ENCODE measurements at places on chromosomes 6 and 20.

GRCh38 chr6:26309731-26310142 lies 55.3 kb upstream of the BTN3A2 start:
- DNase-seq = no peak

- DNase-seq = no peak
Measured at GRCh38 chr6:112227411-112227810, 27.0 kb downstream of the LAMA4 start.

- DNase-seq = no peak
Measured at GRCh38 chr6:5201271-5201670, 59.5 kb downstream of the LYRM4 start.

GRCh38 chr20:47088335-47088734 lies 193.7 kb downstream of the EYA2 start:
- no peak for DNase-seq

DNA sequence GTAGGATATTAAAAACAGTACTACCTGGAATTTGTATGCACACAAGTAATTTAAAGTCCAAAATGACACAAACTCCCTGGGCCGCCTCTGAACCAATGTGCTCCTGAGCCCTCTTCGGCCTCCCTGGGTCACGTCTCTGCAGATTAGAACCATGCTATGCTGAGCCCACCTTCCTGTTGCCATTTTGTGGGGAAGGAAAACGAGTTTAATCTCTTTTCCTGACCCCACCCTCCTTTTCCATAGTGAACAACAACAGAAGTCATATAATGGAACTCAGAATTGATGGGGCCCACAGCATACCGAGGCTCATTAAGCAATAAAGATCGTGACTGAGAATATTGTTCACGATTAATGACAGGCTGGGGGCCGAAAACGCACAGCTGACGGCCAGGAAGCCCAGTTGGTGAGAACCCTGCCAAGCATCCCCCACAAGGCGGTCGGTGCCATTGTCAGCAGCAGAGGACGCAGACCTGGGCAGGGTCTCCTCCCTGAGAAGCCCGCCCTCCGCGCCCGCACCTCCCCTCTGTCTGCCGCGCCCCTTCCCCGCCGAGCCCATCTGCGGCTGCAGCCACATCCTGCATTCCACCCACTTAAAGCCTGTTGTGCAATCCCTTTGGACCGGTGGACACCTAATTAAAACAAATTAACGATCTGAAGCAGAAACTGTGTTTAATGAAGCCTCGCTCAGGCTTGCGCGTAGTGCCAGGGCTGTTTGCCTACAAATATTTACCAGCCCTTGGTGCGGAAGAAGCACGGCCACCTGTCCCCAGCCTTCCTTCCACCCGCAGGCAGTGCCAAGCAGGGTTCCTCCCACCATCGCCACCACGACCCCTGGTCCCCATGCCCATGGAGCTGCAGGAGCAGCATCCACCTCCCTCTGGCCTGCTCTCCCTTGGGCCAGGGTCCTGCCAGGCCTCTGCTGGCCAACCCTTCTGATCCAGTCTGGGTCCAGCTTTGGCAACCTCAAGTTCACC lies 68.1 kb downstream of the DLL1 start:
- no peak for DNase-seq

DNA sequence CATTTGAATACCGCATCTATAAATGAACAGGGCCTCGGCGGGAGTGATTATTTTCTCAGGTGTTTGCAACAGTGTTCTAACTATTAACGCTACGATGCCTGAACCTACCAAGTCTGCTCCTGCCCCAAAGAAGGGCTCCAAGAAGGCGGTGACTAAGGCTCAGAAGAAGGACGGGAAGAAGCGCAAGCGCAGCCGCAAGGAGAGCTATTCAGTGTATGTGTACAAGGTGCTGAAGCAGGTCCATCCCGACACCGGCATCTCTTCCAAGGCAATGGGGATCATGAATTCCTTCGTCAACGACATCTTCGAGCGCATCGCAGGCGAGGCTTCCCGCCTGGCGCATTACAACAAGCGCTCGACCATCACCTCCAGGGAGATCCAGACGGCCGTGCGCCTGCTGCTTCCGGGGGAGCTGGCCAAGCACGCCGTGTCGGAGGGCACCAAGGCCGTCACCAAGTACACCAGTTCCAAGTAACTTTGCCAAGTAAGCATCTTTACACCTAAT lies 70.9 kb downstream of the HFE start:
- DNase-seq = peak; percentile 69

DNA sequence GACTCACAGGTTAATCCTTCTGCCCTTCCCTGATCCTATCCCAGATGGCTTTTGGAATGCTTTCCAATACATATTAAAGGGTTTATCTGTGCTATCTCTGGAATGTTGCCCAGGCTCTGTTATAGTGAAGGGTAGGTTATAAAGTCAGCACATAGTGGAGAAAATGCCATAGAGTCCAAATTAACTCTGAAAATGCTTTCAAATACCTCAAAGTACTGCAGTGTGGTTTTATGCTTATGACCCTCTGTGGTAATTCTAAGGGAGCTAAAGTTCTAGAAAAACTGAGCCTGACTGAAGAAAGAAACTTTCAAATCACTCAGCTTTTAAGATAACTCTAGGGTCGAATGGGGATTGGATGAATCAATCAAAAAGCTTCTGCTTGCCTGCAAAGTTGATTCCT lies 159.8 kb downstream of the PLCB1 start:
- DNase-seq = no peak

GRCh38 chr6:100101644-100102043 lies 107.6 kb upstream of the MCHR2 start:
- DNase-seq = no peak

DNA sequence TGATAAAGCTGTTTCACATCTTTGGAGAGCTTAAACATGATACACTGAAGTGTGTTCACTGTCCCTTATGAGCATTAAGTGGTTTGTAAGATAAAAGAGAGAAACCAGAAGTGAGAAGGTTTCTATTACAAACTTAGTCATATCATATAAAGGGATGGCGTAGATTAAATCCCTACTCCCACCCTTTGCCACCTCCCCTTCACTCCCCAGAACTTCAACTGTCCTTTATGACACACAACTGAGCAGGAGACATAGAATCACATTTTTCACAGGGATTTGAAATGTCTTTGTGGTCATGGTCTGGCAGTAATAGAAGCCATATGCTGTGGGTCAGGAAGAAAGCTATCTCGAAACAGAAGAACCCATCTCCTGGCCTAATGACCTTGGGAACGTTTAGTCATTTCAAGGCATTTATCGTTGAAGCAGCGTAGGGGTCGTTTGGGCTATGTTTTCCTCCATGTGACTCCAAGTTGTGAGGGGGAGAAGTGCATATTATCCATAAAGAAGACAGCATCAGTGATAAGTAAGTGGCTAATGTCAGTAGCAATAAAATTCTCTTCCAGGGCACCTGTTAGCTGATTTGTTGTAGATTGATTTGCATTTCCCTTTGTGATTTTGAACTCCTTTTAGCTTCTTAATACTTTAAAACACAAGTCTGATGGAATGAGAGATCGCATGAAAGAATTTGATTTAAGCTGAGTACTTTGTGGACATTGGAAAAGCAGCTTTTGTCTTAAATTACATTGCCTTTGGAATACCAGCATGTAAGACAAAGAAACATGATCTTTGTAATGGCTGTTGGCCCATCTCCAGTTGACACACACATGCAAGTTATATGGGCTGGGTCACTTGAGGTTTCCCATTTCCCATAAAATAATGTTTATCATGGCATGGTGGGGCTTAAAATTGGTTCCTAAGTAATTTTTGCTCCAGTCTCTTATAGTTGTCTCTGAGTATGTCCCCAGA lies 501.5 kb upstream of the FLRT3 start:
- no peak for DNase-seq

DNA sequence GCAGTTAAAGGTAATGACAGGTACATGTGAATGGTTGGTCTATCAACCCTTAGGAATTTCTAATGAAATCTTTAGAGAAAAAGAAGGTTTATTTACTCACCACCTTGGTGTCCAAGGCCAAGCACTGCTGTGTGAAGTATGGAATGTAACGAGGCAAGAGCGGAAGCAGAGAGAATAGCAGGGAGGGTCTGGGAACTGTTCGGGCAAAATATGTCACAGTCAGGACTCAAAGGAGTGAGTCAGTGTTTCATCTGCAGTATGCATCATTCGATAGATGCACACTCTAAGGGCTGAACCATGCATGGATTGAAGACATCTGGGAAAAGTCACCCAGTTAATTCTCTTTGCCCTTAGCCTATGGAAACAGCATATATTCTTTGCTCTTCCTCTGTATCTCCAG lies 33.2 kb downstream of the ADGRF5 start:
- no peak for DNase-seq

DNA sequence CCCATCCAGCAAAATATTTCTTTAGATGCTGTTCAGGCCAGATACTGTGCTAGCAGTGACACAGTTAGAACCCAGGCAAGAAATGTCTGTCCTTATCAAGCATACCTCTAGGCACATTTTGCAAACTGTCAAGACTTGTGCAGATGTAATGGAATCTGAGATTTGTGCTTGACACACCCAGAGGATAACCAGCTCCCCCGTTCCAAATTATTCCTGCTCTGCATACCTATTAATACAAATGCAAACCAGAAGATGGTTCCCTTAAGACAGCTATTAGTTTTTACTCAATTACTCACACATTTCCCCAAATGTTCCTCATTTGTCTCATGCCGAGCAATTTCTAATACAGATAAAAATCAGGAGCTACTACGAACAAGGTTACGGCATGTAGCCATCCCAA lies 40.4 kb downstream of the ATXN1 start:
- no peak for DNase-seq

GRCh38 chr20:46720776-46721425 lies 11.5 kb downstream of the SLC2A10 start:
- no peak for DNase-seq

DNA sequence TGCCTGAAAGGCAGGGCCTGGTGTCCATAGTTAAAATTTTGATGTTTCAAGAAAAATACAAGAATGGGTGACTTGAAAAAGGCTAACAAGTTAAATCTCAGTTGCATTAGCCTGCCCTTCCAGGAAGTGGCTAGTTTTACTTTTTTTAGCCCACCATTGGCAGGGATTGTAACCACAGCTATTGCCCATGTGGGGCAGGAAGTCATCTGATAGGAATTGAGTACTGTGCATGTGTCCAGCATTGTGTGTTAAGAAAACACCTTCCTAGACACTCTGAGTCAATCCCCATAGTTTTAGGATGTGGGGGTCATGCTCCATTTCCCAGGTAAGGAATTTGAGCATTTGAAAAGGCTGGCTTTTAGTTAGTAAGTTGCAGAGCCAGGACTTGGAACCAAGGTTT lies 26.9 kb downstream of the LYRM2 start:
- no peak for DNase-seq

GRCh38 chr6:147525519-147526209 lies 17.2 kb downstream of the SAMD5 start:
- no peak for DNase-seq

GRCh38 chr6:69379518-69379917 lies 417.3 kb downstream of the LMBRD1 start:
- no peak for DNase-seq

- DNase-seq = no peak
Measured at GRCh38 chr6:112481211-112481610, 134.1 kb downstream of the RFPL4B start.

GRCh38 chr20:58664331-58664730 lies 13.2 kb downstream of the STX16 start:
- no peak for DNase-seq

DNA sequence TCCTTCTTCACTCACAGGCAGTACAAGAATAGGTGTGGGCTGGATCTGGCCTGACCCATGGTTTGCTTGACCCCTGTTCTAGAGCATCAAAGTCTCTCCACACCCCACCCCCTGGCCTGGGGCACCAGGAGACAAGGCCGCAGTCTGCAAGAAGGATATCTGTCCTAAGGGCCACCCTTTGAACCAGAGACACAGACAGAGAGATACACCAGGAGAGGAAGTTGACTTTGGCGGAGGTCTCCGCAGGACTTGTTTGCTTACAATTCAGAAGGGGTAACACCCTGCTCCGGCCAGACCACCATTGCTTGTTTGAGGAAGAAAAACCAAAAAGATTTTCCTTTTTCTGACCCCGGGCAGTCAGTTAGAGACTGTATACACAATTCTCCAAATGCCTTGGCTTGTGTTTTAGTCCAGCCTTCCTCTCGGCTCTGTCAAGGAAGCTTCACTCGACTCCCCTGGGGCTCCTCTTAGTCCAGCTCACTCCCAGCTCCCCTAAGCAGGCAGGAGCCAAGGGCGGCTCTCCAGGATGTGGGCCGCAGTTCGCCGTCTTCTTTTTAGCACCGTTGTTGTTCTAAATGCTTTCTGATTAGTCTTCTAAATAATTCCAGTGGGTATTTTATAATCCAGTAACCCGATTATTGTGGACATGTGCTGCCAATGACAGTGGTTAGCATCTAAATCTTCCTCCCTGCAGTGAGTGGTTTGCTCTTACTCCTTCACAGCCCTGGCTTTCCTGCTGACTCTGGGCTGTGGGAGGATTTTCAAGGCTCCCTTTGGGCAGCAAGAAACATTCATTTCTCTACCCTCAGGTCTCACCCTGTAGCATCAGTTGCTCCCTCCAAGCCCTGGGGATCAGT lies 58.6 kb upstream of the MRPS10 start:
- no peak for DNase-seq

- no peak for DNase-seq
Measured at GRCh38 chr20:33005908-33006775, 1.4 kb upstream of the BPIFB2 start.

GRCh38 chr6:36337814-36338213 lies 1.1 kb upstream of the BNIP5 start:
- DNase-seq = no peak

GRCh38 chr6:35091346-35092083 lies 49.6 kb downstream of the TCP11 start:
- DNase-seq = no peak

DNA sequence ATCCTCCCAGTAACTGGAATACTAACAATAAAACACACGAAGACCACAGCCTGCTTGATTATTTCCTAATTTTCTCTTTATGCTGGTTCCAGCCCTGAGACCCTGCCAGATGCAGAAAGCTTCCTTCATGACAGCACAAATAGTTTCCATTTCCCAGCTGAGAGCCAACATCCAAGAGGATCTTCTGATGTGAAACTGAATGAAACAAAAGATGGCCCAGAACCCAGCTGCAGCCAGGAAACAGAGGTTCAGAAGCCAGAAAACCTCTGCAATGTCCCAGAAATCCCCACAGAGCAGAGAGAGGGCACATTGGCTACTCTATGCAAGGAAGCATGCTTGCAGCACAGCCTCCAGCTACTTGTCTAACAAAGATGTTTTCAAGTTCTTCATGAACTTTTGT lies 61.8 kb upstream of the PLEKHG1 start:
- no peak for DNase-seq

DNA sequence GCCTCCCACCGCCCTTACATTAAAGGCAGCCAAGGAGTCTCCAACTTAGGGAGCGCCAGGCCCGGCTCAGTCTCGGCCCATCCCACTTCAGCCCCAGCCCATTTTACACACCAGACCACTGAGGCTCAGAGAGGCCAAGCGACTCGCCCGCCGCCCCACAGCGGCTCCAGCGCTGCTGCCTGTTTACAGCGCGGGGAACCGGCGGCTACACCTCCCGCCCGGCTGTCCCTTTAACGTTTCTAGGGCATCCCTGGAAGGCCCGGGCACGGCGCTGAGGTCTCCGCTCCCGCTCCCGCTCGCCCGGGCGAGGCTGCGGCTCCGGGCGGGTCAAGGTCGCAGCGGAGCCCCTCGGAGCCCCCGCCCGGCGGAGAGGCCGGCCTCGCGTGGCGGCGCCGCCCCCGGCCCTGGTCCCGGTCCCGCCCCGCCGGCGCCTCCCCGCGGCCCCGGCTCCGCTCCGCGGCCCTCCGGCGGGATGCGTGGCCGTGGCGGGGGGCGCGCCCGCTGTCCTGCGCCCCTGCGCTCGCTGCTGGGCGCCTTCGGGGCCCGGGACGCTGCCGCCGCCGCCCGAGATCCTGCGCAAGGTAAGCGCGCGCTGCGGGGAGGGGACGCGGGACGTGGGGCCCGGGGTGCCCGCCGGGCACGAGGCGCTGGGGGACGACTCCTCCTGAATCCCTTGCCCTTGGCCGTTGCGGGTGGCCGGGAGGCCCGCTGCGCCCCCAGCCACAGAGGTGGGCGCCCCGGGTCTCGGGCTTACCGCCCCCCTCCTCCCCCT lies 27.1 kb upstream of the PHACTR3 start:
- no peak for DNase-seq
